Chondrocyte (in vitro differentiated cells): ENCODE measurements at places on chromosomes 5 and 9. TPM values are rescaled to one million over a fixed set of nuclear protein-coding genes. Genes with fewer than 3 reads are reported as not detected.
A peak's percentile ranks its signal among the peaks of the same experiment; 100 is the strongest.

DNA sequence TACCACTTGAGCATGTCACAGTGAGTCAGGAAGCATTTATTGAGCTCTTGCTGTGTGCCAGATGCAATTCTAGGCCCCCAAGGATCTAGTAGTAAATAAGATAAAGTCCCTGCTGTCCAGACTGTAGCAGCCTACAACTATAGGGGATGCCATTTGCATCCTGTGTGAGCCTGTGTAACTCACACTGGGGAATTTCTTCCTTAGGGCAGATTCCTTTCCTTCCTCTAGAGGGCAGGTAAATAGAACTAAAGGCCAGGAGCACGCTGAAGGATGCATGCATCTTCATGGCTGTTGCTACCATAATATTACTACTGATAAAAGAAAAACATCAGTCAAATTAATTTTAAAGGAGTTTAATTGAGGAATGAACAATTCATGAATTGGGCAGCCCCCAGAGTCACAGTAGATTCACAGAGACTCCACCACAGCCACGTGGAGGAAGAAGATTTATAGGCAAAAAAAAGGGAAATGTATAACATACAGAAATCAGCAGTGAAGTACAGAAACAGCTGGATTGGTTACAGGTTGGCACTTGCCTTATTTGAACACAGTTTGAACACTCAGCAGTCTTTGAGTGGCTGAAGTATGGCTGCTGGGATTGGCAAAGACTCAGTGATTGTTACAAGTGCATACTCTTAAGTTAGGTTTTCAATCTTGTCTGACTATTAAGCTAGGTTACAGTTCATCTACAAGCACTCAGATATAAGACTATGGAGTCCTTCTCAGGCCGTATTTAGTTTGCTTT, 98.9 kb downstream of the ACTL7B start:
- no peak for DNase-seq
- peaks cover 9% of the 10 kb centered on the region for H3K36me3 ChIP-seq
- peaks cover 30% of the 10 kb centered on the region for H3K27me3 ChIP-seq
- no peak overlapping the region for H3K27ac ChIP-seq
- no peaks in the 10 kb centered on the region for H3K4me1 ChIP-seq

Gene GALNT12
- 0.34 to 0.55 TPM in 2 of 3 replicates, not detected in the other for total RNA-seq

DNA sequence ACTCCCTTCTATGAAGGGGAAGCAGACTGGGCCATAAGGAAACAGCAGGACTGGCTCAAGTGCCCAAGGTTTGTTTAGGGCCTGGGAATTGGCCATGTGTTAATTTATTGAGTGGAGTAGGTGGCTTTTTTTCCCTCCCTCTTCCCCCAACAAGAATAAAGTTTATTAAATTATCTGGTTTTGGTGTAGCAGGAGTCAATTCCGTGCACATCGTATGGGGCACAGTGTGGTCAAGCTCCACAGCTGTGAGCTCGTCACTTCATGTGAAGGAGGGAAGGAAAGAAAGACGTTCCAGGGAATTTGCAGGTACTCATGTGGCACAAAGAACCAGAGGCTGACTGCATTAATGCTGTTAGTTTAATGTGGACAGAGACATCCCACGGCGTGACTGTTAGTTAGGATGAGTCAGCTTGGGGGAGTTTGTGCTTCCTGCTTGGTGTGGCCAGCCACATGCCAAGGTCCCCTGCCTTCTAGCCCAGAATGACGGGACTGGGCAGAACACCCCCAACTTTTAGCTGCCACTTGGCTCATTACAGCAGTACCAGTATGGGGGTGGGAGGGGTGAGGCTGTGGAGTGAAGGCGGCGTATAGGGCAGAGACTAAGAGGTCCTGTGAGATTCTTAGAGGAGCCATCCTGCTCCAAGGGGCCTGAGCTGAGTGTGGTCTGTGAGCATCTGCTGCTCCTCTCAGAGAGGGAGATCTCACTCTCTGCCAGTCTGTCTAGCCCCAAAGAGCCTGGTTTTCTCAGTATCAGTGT, 33.2 kb downstream of the CSF1R start:
- H3K27ac ChIP-seq: peak overlapping the region; percentile 93
- no peak for DNase-seq
- no peak overlapping the region for H3K4me3 ChIP-seq
- H3K27me3 ChIP-seq: no peaks in the 10 kb centered on the region

Gene LMBRD2
- 11.3 to 11.8 TPM (median 11.6 TPM) in 3 replicates for total RNA-seq

DNA sequence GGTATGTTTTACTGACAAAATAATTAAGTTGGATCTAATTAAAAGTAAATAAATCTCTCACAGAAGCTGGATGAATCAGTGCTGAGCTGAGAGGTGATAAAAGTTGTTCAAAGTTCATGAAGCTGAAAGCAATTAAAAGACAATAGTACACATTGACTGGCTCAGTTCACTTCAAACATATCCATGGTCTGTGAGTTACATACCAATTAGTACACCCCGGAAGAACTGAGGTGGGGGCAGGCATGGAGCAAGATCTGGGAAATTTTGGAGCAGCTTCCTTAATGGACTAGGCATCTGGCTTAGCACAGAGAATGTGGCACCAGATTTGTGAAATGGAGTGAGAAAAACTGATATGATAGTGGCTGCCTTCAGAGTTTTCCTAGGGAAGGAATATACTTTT, 152.7 kb downstream of the ATP10B start:
- no peaks in the 10 kb centered on the region for H3K27me3 ChIP-seq
- H3K4me3 ChIP-seq: no peak overlapping the region
- no peak overlapping the region for H3K27ac ChIP-seq
- no peak for DNase-seq

GRCh38 chr9:84277646-84278045, 62.9 kb downstream of the SLC28A3 start:
- peak overlapping the region; percentile 27 for H3K27ac ChIP-seq
- no peaks in the 10 kb centered on the region for H3K27me3 ChIP-seq
- no peaks in the 10 kb centered on the region for H3K36me3 ChIP-seq
- H3K4me1 ChIP-seq: peaks cover 13% of the 10 kb centered on the region
- no peak overlapping the region for H3K4me3 ChIP-seq
- no peak for DNase-seq

Gene FOXD4L6
- total RNA-seq: not detected in 3 replicates

Gene LCN9
- total RNA-seq: 1.8 to 2.0 TPM in 2 of 3 replicates, not detected in the other

- no peaks in the 10 kb centered on the region for H3K36me3 ChIP-seq
- H3K27ac ChIP-seq: no peak overlapping the region
- no peak for DNase-seq
- H3K4me1 ChIP-seq: no peaks in the 10 kb centered on the region
- H3K4me3 ChIP-seq: no peak overlapping the region
- no peaks in the 10 kb centered on the region for H3K27me3 ChIP-seq
These were observed 122.4 kb downstream of the ADGRV1 start for GRCh38 chr5:90680921-90681563.

DNA sequence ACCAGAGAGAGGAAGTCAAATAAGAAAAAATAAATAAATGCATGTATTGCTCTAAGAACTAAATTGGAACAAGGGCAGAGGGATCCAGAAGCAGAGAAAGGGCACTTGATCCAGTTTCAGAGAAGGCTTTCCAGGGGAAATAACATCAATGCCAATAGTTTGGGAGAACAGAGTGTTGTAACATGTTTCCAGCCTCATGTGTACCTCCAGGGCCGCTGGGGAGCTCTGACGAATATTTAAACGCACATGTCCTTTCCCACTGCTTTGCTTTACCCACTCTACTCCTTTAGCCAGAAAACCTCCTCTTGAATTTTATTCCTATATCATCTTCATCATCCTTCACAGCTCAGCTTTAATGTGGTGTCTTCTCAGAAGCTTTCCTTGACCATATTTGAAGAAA, 233.7 kb downstream of the ENC1 start:
- H3K4me3 ChIP-seq: no peak overlapping the region
- H3K27me3 ChIP-seq: no peaks in the 10 kb centered on the region
- no peak for DNase-seq
- peaks cover 9% of the 10 kb centered on the region for H3K4me1 ChIP-seq
- H3K27ac ChIP-seq: no peak overlapping the region

- no peaks in the 10 kb centered on the region for H3K4me1 ChIP-seq
- DNase-seq: no peak
- peak overlapping the region; percentile 38 for H3K4me3 ChIP-seq
- no peak overlapping the region for H3K27ac ChIP-seq
These were observed 1.2 kb downstream of the PRRT1B start for GRCh38 chr9:131546336-131547084.

- no peaks in the 10 kb centered on the region for H3K36me3 ChIP-seq
- no peaks in the 10 kb centered on the region for H3K27me3 ChIP-seq
- H3K4me3 ChIP-seq: no peak overlapping the region
- DNase-seq: peak; percentile 60
These were observed 85.8 kb downstream of the KCNIP1 start for GRCh38 chr5:170589643-170590042.

- no peak overlapping the region for H3K4me3 ChIP-seq
- H3K27ac ChIP-seq: no peak overlapping the region
- no peaks in the 10 kb centered on the region for H3K27me3 ChIP-seq
- no peak for DNase-seq
These were observed 15.9 kb downstream of the TLR4 start for GRCh38 chr9:117720066-117720465.

DNA sequence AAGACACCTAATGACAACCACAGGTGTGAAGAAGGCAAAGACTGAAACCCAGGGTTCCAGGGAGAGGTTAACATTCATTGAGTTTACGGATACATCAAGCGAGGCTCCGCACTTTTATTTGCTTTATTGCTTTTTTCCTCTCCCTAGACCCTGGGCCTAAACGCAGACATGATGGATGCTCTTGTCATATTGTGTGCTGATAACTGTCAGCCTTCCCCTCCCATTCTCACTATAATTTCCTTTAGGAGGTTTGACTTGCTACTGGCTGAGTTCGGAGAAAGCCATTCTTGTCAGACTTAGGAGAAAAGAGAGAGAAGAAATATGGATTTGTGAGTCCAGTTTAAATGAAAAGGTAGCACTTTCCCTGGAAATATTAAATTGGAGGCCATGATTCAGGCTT, 471.6 kb downstream of the DNAH5 start:
- no peaks in the 10 kb centered on the region for H3K36me3 ChIP-seq
- DNase-seq: no peak
- H3K27me3 ChIP-seq: peaks cover 9% of the 10 kb centered on the region
- H3K27ac ChIP-seq: no peak overlapping the region
- no peak overlapping the region for H3K4me3 ChIP-seq

Gene SPINK7
- total RNA-seq: not detected in 3 replicates

DNA sequence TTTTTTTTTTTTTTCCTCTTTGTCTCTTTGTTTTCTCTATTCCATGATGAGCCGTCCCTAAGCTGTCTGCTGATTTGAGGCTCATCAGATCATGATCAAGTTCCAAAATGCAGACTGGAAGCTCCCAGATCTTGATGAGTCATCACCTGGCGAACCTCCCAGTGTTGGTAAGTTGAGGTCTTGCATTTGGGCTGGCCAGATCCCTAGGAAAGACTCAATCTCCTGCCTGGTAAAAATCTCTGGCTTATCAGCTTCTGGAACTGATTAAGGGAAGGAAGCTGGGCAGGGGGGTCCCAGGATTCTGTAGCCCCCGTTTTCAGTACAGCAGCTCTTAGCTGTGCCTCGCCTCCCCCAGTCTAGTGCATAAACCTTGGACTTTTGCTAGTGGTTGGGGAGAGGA, 69.0 kb downstream of the TSPAN17 start:
- H3K36me3 ChIP-seq: peaks cover 7% of the 10 kb centered on the region
- no peak for DNase-seq
- no peak overlapping the region for H3K4me3 ChIP-seq

Gene ARID3C
- 0.20 TPM in 1 of 3 replicates, not detected in the others for total RNA-seq

Gene SPINK6
- not detected in 3 replicates for total RNA-seq

DNA sequence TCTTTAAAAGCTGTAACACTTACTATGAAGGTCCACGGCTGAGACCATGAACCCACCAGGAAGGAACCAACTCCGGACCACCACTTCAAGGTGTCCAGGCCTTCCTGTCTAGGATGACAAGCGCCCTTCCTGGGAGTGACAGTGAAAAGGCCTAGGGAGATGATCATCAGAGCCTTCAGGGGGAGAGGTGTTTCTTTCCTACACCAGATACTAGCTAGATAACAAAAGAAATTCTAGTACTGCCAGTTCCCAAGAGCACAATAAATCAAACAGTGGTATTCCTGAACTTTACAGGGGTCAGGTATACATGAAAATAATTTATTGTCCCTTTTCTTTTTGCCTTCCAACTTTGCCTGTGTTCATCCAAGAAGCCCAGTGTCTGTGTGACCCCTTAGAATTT, 94.2 kb upstream of the NFIL3 start:
- DNase-seq: no peak
- H3K4me3 ChIP-seq: no peak overlapping the region
- no peaks in the 10 kb centered on the region for H3K27me3 ChIP-seq
- H3K4me1 ChIP-seq: peaks cover 13% of the 10 kb centered on the region
- H3K27ac ChIP-seq: no peak overlapping the region

- H3K4me1 ChIP-seq: peaks cover 12% of the 10 kb centered on the region
- H3K4me3 ChIP-seq: no peak overlapping the region
- H3K36me3 ChIP-seq: no peaks in the 10 kb centered on the region
- no peak overlapping the region for H3K27ac ChIP-seq
- no peak for DNase-seq
These were observed 12.9 kb downstream of the DYNC2I2 start for GRCh38 chr9:128643519-128644300.

Gene GPRIN1
- 1.7 to 2.9 TPM (median 2.1 TPM) in 3 replicates for total RNA-seq

- H3K36me3 ChIP-seq: no peaks in the 10 kb centered on the region
- no peak for DNase-seq
These were observed 18.4 kb downstream of the F2RL2 start for GRCh38 chr5:76604838-76605237.

DNA sequence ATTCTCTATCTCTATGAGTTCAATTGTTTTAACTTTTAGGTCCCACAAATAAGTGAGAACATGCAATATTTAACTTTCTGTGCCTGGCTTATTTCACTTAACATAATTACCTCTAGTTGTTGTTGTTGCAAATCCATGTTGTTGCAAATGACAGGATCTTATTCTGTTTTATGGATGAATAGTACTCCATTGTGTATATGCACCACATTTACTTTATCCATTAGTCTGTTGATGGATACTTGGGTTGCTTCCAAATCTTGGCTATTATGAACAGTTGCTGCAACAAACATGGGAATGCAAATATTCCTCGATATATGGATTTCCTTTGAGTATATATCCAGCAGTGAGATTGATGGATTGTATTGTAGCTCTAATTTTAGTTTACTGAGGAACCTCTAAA, 36.3 kb downstream of the MEGF9 start:
- no peaks in the 10 kb centered on the region for H3K27me3 ChIP-seq
- H3K36me3 ChIP-seq: peaks cover 2% of the 10 kb centered on the region
- peaks cover 2% of the 10 kb centered on the region for H3K4me1 ChIP-seq
- H3K4me3 ChIP-seq: no peak overlapping the region

- no peak overlapping the region for H3K4me3 ChIP-seq
- peaks cover 29% of the 10 kb centered on the region for H3K27me3 ChIP-seq
- H3K36me3 ChIP-seq: no peaks in the 10 kb centered on the region
These were observed 71.2 kb downstream of the CFAP77 start for GRCh38 chr9:132481053-132481849.

Gene SLC25A2
- 0.15 to 0.48 TPM (median 0.41 TPM) in 3 replicates for total RNA-seq

Gene GRXCR2
- not detected in 3 replicates for total RNA-seq

Gene C9
- not detected in 3 replicates for total RNA-seq

GRCh38 chr9:88064554-88064953, 73.7 kb downstream of the SPATA31C2 start:
- no peak for DNase-seq
- no peaks in the 10 kb centered on the region for H3K36me3 ChIP-seq
- H3K4me1 ChIP-seq: peaks cover 4% of the 10 kb centered on the region
- peaks cover 4% of the 10 kb centered on the region for H3K27me3 ChIP-seq
- H3K27ac ChIP-seq: no peak overlapping the region
- H3K4me3 ChIP-seq: no peak overlapping the region

Gene SVEP1
- 0.72 to 2.0 TPM (median 0.90 TPM) in 3 replicates for total RNA-seq

GRCh38 chr9:1207686-1208085, 157.5 kb downstream of the DMRT2 start:
- no peak overlapping the region for H3K27ac ChIP-seq
- no peak for DNase-seq
- no peaks in the 10 kb centered on the region for H3K4me1 ChIP-seq

- no peaks in the 10 kb centered on the region for H3K27me3 ChIP-seq
- no peak overlapping the region for H3K4me3 ChIP-seq
- no peak for DNase-seq
- peaks cover 3% of the 10 kb centered on the region for H3K36me3 ChIP-seq
- H3K4me1 ChIP-seq: peaks cover 43% of the 10 kb centered on the region
These were observed 31.3 kb upstream of the TAS2R1 start for GRCh38 chr5:9661316-9662015.

Gene JAKMIP2
- 5.4 to 13.2 TPM (median 7.1 TPM) in 3 replicates for total RNA-seq
